ENCODE measurements at places on chromosomes 1 and 21.

DNA sequence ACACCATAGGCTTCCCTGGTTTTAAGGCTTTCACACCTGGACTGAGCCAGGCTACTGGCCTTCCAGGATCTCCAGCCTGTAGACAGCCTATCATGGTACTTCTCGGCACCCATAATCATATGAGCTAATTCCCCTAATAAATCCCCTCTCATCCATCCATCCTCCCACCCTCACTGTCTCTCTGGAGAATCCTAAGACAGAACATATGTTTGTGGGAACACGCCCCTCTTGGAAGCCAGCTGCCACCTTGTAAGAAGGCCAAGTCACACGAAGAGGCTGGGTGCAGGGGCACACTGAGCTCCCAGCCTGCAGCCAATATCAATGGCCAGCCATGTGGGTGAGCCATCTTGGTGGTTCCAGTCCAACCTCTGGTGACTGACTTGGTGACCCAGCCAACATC is 7.4 kb downstream of the CLCC1 start:
- DNase-seq = no peak

DNA sequence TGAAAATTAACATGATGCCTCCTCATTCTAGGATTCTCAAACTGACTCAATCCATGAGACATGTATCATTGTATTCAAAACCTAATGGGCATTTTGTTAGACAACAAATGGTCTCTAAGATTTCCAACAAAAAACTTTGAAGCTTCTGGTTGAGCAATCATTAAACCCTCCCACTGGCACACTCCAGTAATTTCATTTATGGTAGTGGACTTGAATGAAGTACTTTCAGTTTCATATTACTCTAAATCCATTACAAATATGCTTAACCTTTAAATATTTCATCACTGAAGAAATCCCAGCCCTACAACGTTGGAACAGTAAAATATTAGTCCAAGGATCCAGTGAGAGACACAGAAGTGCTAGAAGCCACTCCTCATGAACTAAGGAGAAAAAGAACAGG is 43.5 kb downstream of the GBP6 start:
- no peak for DNase-seq

DNA sequence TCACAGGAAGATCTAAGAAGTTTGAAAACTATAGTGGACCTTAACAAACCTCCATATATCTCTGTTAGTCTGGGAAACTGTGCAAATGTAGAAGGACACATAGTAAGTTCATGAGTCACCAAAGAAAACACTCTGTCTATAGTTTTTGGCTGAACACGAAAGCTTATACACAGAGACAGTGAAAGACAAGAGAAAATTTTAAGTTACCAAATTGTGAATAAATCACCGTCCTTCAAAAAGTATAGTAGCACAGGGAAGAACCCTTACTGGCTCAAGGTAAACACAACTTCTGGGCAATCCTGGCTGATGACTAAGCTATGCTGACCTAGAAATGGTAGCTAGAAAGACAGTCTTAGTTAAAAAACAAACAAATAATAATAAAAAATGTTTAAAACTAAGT is 1057.9 kb downstream of the AMY1C start:
- no peak for DNase-seq

DNA sequence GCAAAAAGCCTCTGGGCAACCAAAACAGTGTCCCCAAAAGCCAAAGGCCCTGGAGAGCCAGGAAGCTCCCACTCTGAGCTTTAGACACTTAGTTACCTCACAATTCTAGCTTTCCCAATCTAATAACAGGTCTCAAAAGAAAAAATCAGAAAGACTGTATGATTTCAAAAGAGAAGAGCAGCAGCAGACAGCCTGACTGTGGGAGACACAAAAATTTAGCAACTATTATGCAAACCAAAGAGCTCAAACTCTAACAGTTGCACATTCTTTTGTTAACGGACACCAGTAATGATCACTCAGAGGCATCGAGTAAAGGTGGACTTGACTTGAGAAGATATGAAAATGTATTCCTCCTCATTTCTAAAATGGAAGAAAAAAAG is 160.1 kb downstream of the SLC45A1 start:
- DNase-seq = no peak

GRCh38 chr1:210252621-210253051 is 20.0 kb downstream of the SERTAD4 start:
- DNase-seq = no peak

DNA sequence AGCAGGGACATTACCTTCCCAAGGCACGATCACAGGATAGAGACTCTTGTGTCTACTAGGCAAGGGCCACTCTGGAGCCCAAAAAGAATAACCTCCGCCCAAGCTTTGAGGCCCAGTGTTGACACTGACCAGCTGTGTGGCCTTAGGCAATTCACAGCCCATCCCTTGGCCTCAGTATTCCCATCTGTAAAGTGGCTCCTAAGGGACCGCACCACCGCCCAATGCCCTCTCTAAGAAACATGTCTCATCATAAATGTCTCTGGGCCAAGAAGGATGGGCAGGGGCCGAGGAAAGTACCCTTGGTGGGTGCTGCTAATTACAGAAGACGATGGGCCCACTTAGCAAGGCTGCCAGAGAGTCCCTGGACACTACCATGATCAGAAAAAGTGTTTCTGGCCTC is 628 bp downstream of the ARHGEF19 start:
- DNase-seq = no peak

DNA sequence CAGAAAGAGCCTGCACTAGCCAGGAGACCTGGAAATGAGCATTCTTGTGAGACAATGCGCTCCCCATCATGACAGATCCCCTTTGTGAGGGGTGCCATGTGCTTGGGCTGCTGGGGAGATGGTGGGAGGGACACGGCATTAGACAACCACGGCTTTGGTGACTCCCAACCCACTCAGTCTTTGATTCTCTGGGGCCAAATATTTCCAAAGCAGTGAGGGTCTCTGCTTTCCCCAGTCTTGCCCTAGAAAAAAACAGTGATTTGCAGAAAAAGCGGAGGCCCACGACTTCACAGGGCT is 10.2 kb downstream of the SLC45A3 start:
- DNase-seq = no peak

DNA sequence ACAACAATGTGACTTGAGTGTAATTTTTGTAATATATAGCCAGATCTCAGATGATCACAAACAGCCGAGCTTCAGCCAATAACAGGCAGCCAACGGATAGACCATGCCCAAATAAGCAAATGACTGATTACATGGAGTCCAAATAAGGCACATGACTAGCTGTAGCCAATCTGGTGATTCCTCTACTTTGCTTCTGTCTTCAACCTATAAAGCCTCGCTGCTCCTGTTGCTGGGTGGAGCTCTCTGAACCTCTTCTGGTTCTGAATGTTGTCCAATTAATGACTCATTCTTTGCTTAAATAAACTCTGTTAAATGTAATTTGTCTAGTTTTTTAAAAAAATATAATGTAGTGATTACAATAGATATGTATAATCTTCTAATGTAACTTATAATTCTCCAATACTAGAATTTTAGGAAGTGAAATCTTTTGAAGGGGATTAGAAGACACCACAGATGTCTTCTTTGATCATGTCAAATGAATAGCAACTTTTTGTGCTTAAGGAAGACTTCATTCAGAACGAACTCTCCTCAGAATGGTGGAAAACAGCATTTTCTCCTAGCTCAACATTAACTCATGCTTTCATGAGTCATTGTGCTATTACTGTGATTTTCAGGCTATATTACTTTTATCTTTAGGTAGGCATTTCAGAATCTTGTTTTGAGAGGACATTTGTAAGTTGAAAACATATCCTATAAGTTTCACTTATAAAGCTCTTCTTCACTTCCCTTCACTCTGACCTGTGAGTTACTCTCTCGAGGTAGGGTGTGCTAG is 857.8 kb upstream of the B3GALT2 start:
- DNase-seq = no peak

GRCh38 chr1:226884116-226884625 is 13.8 kb downstream of the PSEN2 start:
- no peak for DNase-seq

DNA sequence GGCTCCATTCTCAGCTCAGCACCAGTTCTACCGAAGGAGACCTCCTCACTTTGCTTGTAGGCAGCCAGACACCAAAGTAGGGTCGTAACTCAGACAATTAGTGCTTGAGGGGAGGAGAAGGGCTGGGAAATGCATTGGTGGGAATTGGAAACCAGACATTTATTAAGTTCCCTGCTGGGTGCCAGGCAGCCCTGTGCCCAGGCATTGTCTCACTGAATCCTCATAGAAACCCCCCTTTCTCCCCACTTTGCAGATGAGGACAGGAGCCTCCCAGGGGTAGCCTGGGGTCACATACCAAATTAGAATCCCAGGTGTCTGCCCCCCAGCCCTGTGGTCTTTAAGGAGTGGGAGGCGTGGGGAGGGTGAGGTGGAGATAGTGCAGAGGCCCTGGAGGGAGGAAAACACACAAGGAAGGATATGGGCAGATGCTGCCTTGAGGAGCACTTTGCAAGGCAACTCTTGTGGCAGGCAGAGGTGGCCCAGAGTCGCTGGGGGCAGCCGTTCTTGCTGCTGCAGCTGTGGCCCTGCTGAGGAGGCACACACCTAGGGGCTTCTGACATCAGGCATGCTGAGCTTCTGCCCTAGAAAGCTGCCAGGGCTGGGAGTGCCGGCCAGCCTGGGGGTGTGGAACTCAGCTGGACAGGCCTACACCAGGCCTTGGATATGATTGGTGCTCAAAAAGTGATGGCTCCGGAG is 29.4 kb downstream of the CDK18 start:
- DNase-seq = no peak

DNA sequence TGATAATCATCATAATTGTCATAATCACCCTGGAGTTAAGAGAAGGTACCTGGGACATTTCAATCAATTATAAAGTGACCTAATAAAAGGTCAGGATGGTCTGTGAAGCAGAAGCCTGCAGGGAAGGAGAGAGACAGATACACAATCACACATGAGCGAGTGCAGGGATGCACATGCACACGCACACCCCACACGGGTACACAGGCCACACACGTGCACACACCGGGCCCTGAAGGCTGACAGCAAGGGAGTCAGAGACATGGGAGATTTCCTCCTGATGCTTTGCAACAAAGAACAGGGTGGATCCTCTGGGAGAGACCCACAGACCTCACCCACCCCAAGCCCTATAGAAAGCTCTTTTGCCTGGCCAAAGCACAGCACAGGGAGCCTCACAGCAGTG is 82.3 kb upstream of the ZC3H12A start:
- DNase-seq = no peak

DNA sequence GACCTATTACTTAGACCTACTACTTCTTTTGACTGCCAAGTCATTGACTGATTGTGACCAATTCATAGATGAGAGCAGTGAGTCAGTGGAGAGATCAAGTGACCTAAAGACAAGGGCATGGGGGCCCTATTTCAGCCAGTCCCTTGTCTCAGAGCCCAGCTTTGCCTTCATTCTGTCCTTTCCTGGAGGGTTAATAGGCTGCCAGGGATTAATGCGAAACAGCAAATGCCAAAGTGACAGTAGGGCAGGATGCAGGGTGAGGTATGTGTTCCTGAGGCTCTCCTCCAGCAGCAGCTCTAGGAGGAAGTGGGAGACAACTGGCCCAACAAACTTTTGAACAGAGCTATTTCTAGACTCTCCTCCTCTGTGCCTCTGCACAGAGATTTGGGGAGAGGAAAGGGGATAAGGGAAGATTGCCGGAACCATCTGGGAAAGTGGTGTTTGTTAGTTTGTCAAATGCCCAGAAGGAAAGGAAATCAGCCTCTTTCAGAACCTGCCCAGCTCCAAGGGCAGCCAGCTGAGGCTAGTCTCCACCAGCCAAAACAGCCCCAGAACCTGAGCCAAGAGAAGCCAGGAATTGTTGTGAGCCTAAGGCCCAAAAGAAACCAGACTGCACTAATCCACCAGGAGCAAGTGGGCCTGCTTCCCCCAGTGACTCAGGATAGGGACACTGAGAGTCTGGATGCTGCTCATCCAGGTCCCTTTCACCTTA is 4.9 kb upstream of the S100A3 start:
- no peak for DNase-seq

DNA sequence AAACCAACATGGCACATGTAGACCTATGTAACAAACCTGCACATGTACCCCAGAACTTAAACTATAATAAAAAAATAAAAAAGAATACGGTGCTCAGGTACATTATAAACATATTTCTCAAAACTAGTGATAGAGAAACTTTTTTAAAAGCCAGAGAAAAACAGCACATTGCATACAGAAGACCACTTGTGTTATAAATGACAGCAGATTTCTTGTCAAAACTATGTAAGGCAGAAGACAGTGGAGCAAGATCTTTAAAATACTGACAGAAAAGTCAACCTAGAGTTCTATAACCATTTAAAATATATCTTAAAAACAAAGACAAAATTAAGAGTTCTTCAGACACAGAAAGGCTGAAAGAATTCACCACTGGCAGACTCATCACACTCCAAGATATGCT is 144.7 kb downstream of the NEGR1 start:
- DNase-seq = no peak

GRCh38 chr1:211613108-211613947 is 34.4 kb upstream of the SLC30A1 start:
- DNase-seq = no peak

- no peak for DNase-seq
Measured at GRCh38 chr1:204660509-204660908, 25.0 kb downstream of the LRRN2 start.

DNA sequence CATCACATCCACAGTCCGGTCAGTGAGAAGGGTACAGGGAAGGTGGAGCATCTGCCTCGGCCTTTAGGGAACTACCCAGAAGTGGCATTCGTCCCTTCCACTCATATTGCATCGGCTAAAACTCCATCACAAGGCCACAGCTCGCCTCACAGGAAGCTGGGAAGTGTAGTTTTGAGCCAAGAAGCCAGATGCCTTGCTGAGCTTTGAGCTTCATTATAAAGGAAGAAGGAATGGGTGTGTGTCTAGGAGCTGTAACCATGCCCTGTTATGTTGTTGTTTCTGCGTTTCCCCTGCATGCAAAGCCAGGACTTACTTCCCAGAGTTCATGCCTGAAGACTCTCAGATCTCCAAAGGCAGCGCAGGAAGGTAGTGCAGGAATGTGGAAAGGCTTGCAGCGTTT is 61.1 kb downstream of the OPTC start:
- no peak for DNase-seq

- no peak for DNase-seq
Measured at GRCh38 chr1:9996624-9997582, at the start of gene RBP7. Gene RBP7 (plus strand): TSS chr1:9997228. CDS start chr1:9997259, 31 bp downstream.

DNA sequence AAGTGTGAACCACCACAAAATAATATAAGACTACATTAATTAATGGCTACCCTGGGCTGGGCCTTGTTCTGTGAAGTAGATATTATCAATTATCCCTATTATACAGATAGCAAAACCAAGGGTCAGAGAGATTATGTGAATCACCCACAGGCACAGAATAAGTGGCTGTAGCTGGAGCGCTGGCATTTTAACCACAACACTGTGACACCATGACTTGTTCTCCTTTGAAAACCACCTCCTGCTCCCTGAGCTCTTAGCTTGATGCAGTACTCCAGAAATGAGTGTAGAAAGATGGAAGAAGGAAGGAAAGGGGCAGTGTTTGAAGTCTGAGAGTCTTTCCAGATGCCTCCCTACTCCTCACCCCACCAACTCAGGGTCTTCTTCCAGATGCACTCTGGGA is 29.5 kb upstream of the JUN start:
- DNase-seq = no peak

- DNase-seq = no peak
Measured at GRCh38 chr1:8625491-8625890, 191.9 kb downstream of the RERE start.

All from stimulated activated CD8-positive, alpha-beta memory T cell treated with anti-CD3 and anti-CD28 coated beads, Interleukin-2, amount 100 ng/mL, for 1 hour (primary cell).